Hepatocyte (in vitro differentiated cells): ENCODE measurements at places on chromosomes 11 and 22. TPM values are rescaled to one million over a fixed set of nuclear protein-coding genes. Genes with fewer than 3 reads are reported as not detected.

GRCh38 chr11:1390569-1391164 lies 933 bp downstream of the BRSK2 start:
- no peak overlapping the region for H3K27ac ChIP-seq
- H3K27me3 ChIP-seq: peaks cover 18% of the 10 kb centered on the region
- peaks cover 7% of the 10 kb centered on the region for H3K4me1 ChIP-seq
- no peaks in the 10 kb centered on the region for H3K36me3 ChIP-seq

DNA sequence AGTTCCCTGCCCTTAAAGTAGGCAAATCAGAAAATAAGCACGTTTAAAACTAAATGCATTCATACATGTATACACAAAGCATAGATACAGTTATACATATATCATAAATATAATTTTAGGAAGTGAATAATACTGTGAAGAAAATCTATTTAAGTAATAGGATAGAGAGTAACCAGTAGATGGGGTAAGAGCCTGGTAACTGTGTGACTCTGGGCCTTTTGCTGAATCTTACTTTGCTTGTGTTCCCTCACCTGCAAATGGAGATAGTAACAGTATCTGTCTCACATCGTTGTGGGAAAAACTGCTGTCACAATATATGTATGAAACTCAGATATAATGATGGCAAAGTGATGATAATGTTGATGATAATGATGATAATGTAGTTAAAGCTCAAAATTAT lies 29.9 kb downstream of the MS4A2 start:
- no peaks in the 10 kb centered on the region for H3K4me1 ChIP-seq
- H3K27ac ChIP-seq: no peak overlapping the region
- no peaks in the 10 kb centered on the region for H3K27me3 ChIP-seq
- DNase-seq: no peak

GRCh38 chr11:117458275-117459122 lies 130.8 kb downstream of the CEP164 start:
- no peak for DNase-seq
- H3K27me3 ChIP-seq: no peaks in the 10 kb centered on the region
- H3K27ac ChIP-seq: no peak overlapping the region
- H3K4me3 ChIP-seq: no peak overlapping the region

DNA sequence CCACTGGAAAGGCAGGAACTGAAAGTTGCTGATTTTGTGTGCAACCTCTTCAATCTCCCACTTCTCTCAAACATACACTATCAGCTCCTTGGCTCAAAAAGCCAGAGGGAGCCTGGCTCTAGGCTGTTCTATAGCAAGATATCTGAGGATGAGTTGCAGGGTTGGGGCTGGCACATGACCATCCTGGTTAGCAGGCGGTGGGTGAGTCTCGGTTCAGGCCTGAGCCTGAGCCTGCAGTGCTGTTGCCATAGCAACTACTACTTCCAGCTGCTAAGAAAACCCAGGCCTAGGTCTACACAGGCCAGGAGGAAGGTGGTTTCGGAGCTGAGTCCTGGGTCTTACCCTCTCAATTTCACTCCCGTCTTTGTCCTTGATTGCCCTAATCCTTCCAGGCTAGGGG lies 39.0 kb downstream of the CWC15 start:
- peak; percentile 32 for DNase-seq
- H3K27me3 ChIP-seq: no peaks in the 10 kb centered on the region
- H3K27ac ChIP-seq: no peak overlapping the region
- no peaks in the 10 kb centered on the region for H3K36me3 ChIP-seq

DNA sequence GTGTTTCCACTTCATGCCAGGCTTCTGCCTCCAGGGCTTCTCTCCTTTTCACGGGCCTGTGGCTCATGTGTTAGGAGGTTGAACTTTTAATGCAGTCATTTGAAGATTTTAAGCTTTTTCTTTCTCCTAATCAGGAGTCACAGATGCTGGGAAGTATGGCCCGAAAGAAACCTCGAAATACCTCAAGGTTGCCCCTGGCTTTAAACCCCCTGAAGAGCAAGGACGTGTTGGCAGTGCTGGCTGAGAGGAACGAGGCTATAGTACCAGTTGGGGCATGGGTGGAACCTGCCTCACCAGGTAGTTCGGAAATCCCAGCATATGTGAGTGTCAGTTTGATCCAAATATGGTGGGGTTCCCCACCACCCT lies 571 bp downstream of the CCDC15 start:
- no peak for DNase-seq
- no peaks in the 10 kb centered on the region for H3K27me3 ChIP-seq
- H3K36me3 ChIP-seq: no peaks in the 10 kb centered on the region
- H3K27ac ChIP-seq: peak overlapping the region; percentile 0

GSTT2B gene
- polyA plus RNA-seq: 3.0 and 5.6 TPM in 2 replicates

DNA sequence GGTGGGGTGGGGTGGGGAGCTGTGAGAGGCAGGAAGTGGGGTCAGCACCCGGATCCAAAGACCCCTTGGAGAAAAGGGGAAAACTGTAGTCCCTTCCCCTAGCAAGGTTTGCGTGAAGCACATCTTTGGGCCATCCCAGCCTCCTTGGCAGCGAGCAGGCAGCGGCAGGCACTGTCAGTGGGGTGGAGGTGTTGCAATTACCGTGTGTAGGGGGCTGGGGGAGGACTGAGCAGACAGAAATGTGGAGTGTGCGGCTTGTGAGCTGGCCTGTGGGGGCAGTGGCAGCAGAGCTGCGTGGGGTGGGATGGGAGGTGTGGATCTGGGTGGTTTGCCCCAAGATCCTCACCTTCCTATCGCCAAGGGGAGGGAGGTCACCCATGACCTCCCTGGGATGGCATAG lies 16.4 kb downstream of the DAGLA start:
- peak overlapping the region; percentile 83 for H3K27ac ChIP-seq
- H3K4me3 ChIP-seq: no peak overlapping the region
- H3K27me3 ChIP-seq: no peaks in the 10 kb centered on the region
- no peaks in the 10 kb centered on the region for H3K36me3 ChIP-seq
- H3K4me1 ChIP-seq: peaks cover 77% of the 10 kb centered on the region
- no peak for DNase-seq

DNA sequence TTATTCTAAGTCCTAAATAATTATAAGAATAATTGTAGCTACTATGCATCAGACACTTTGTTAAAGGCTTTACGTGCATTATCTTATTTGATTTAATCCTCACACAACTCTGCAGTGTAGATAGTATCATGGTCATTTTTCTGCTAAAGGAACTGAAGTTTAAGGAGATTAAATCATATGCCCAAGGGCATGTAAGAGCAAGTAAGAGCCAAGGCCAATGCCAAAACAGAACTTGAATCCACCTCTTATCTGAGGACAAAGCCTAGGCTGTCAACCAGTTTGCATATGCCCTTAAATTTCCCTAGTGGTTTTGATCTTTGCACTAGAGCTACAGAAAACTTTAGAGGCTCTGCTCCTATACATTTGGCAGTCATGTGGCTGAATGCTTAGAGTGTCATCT lies 65.6 kb upstream of the OR5AK2 start:
- no peaks in the 10 kb centered on the region for H3K27me3 ChIP-seq
- H3K36me3 ChIP-seq: no peaks in the 10 kb centered on the region
- no peak overlapping the region for H3K4me3 ChIP-seq
- no peak for DNase-seq
- H3K27ac ChIP-seq: no peak overlapping the region

- H3K27me3 ChIP-seq: no peaks in the 10 kb centered on the region
- H3K27ac ChIP-seq: no peak overlapping the region
- no peaks in the 10 kb centered on the region for H3K36me3 ChIP-seq
- peaks cover 20% of the 10 kb centered on the region for H3K4me1 ChIP-seq
Measured at GRCh38 chr11:69286374-69287371, 7.3 kb upstream of the MYEOV start.

GRCh38 chr11:2520736-2521035 lies 75.9 kb downstream of the KCNQ1 start:
- no peaks in the 10 kb centered on the region for H3K36me3 ChIP-seq
- H3K27me3 ChIP-seq: no peaks in the 10 kb centered on the region
- H3K27ac ChIP-seq: no peak overlapping the region
- DNase-seq: no peak
- H3K4me3 ChIP-seq: no peak overlapping the region

DNA sequence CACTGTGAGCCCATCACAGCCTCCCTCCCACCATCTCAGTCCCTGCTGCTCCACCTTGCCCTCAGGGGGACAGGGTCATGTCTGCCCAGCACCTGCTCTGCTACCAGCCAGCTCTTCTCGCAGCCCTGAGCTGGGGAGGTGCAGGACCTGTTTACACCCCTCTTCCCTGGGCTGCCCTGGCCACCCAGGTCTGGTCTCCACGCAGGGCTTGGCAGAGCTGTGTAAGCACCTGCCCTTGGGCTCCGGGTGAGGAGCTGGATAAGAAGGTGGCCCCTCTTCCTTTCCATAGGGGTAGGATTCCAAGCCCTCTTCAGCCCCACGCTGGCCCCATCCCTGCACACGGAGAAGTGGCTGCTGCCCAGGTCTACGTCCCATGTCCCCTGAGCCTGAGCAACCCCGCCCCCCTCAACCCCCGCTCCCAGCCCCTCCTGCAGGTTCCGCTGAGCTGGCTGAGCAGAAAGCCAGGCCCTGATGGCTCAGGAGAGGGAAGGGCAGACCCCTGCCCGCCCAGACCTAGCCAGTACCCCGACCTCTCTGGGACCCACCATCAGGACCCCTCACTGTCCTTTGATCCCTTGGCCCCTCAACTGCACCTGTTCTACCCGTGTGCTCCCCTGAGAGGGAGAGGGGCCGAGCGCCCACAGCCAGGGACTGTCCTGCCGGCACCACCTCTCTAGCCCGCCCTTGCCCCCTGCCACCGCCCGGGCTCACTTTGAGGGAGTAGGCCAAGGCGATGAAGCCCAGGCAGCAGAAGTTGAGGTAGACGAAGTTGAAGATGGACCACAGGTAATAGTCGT lies 3.2 kb downstream of the IFITM10 start:
- DNase-seq: no peak
- H3K4me3 ChIP-seq: no peak overlapping the region
- no peak overlapping the region for H3K27ac ChIP-seq
- peaks cover 9% of the 10 kb centered on the region for H3K27me3 ChIP-seq
- peaks cover 17% of the 10 kb centered on the region for H3K4me1 ChIP-seq

- peaks cover 3% of the 10 kb centered on the region for H3K36me3 ChIP-seq
- H3K4me3 ChIP-seq: no peak overlapping the region
- no peak for DNase-seq
- no peak overlapping the region for H3K27ac ChIP-seq
Measured at GRCh38 chr22:29998627-29999384, 81.5 kb upstream of the HORMAD2 start.

CNGA4 gene
- 0.25 and 0.50 TPM in 2 replicates for polyA plus RNA-seq

DNA sequence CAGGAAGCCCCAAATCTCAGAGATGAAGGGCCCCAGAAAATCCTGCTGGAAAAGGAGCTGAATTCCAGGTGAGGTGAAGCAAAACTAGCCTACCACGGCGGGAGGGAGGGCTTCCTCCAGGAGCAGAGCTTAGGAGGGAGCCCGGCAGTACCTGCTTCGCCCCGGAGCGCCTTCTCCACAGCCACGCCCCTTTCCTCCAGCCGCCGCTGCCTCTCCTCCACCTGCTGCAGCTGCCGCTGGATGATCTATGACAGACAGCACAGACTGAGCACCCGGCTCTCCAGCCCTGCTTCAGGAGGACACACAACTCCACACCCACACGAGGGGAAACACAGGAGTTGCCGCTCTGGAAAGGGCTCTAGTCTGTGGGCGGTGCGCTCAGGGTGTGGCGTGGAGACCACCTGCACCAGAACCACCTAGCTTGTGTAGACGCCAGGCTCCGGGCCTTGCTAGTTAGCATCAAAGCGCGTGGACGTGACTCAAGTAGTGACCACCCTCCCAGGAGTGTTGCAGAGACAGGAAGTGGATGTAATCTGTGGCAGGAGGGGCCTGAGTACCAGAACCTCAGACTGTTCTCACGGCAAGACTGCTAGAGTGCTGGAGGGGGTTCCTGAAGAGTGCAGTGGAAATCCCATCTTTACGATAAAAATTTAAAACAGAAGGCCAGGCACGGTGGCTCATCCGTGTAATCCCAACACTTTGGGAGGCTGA lies 34.6 kb upstream of the BID start:
- no peak overlapping the region for H3K4me3 ChIP-seq
- no peaks in the 10 kb centered on the region for H3K27me3 ChIP-seq
- peak; percentile 34 for DNase-seq
- H3K4me1 ChIP-seq: no peaks in the 10 kb centered on the region

DNA sequence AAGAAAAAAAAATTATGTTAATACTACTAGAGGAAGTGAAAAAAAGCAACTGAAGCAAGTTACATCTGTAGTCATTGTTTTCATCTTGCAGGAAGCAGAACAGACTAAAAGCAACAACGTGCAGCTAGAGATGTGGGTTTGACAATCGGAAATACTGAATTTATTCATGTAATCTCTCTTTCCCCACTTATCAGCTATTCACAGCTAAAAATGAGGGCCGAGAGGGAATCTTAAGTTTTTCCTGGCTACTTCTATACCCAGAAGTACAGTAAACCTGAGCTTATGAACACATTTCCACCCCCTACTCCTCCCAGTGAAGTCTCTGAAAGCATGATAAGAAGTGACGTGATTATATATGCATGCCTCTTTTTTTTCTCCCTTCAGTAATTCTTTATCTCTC lies 116.5 kb downstream of the SPON1 start:
- H3K36me3 ChIP-seq: no peaks in the 10 kb centered on the region
- H3K27ac ChIP-seq: no peak overlapping the region
- H3K4me3 ChIP-seq: no peak overlapping the region
- H3K27me3 ChIP-seq: no peaks in the 10 kb centered on the region

- H3K27ac ChIP-seq: no peak overlapping the region
- no peaks in the 10 kb centered on the region for H3K27me3 ChIP-seq
- H3K4me3 ChIP-seq: peak overlapping the region; percentile 91
Measured at GRCh38 chr11:65920372-65920802, 1.2 kb downstream of the DRAP1 start.

- H3K27ac ChIP-seq: peak overlapping the region; percentile 50
- H3K36me3 ChIP-seq: no peaks in the 10 kb centered on the region
- no peaks in the 10 kb centered on the region for H3K27me3 ChIP-seq
Measured at GRCh38 chr11:93570759-93571413, 27.7 kb upstream of the SMCO4 start.

- no peak overlapping the region for H3K4me3 ChIP-seq
- H3K27ac ChIP-seq: no peak overlapping the region
- H3K4me1 ChIP-seq: peaks cover 3% of the 10 kb centered on the region
- no peaks in the 10 kb centered on the region for H3K27me3 ChIP-seq
- H3K36me3 ChIP-seq: no peaks in the 10 kb centered on the region
- DNase-seq: no peak
Measured at GRCh38 chr11:128806506-128807261, 60.4 kb downstream of the KCNJ1 start.

GRCh38 chr11:128551611-128552335 lies 35.6 kb downstream of the ETS1 start:
- H3K27ac ChIP-seq: no peak overlapping the region
- no peaks in the 10 kb centered on the region for H3K36me3 ChIP-seq
- H3K4me1 ChIP-seq: peaks cover 13% of the 10 kb centered on the region
- no peak overlapping the region for H3K4me3 ChIP-seq
- DNase-seq: no peak

DNA sequence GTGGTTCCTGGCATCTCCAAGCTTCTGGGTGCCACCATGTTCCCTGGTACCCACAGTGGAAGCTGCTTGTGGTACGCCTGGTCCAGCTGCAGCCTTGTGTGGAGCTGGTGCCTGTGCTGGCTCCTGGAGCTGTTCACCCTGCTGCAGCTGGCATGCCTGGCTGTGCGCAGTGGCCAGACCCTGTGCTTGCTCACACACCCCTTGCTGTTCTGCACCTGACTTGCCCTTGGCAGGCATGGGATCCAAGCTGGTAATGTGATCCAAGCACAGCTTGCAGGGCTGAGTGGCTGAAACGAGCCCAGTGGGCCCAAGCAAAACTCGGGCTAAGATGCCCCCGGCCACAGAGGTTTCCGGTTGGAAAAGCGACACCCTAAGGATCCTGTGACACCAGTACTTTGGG lies 104.7 kb upstream of the CLMP start:
- H3K4me3 ChIP-seq: no peak overlapping the region
- H3K4me1 ChIP-seq: peaks cover 13% of the 10 kb centered on the region
- H3K27me3 ChIP-seq: peaks cover 38% of the 10 kb centered on the region
- no peaks in the 10 kb centered on the region for H3K36me3 ChIP-seq
- no peak overlapping the region for H3K27ac ChIP-seq
